ENCODE measurements at places on chromosomes 6 and 20. TPM values are rescaled to one million over a fixed set of nuclear protein-coding genes. Genes with fewer than 3 reads are reported as not detected.

Gene VEGFA
- 359 TPM for total RNA-seq

DNA sequence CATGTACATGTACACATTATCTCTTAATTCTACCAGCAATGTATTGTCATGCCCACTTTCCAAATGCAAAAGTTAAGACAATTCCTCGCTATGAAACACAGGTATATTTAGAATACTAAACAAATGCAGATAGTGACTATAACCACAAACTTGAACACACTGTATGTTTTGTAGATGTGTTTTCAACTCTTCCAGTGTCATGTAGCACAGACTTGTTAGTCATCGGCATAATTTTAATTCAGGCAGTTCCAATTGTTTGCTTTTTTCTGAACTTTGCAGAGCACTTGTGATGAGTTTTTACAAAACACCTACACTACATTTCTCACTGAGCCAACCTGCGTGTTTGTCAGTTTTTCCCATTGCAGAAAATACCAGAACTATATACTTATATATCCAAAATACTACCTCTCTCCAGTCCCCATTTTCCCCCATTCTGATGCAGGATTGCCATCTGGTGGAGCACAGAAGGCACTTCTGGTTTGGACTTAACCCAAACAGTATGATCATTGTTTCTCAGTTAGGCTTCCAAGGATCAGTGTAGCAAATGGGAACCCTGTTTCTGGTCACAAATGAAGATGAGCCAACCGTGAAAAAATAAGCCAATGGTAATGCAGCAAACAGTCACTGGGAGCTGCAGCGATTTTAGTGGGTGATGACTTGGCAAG is 143.4 kb downstream of the ADGRB3 start:
- H3K36me3 ChIP-seq, result no peaks in the 10 kb centered on the region
- H3K4me3 ChIP-seq, result no peak overlapping the region
- H3K4me1 ChIP-seq, result no peaks in the 10 kb centered on the region
- H3K27ac ChIP-seq, result peak overlapping the region; percentile 29
- DNase-seq, result no peak
- H3K27me3 ChIP-seq, result no peaks in the 10 kb centered on the region

GRCh38 chr6:72798196-72798595 is 176.3 kb downstream of the KCNQ5 start:
- no peak overlapping the region for H3K27ac ChIP-seq
- no peaks in the 10 kb centered on the region for H3K4me1 ChIP-seq
- no peaks in the 10 kb centered on the region for H3K27me3 ChIP-seq

DNA sequence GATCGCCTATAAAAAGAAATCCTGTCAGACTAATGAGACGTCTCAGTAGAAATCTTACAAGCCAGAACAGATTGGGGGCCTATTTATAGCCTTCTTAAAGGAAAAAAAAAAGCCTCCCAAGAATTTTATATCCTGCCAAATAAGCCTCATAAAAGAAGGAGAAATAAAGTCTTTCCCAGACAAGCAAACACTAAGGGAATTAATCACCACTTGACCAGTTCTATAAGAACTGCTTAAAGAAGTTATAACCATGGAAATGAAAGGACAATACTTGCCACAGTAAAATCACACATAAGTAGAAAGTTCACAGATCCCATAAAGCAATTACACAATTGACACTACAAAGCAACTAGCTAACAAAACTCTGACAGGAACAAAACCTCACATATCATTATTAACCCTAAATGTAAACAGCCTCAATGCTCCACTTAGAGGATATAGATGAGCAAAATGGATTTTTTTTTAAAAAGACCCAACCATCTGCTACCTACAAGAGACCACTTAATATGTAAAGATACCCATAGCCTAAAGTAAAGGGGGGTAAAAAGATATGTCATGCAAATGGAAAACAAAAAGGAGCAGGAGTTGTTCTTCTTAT is 13.4 kb downstream of the SLC22A16 start:
- no peak overlapping the region for H3K27ac ChIP-seq
- DNase-seq, result no peak
- H3K27me3 ChIP-seq, result no peaks in the 10 kb centered on the region
- no peaks in the 10 kb centered on the region for H3K4me1 ChIP-seq
- no peak overlapping the region for H3K4me3 ChIP-seq
- no peaks in the 10 kb centered on the region for H3K36me3 ChIP-seq

DNA sequence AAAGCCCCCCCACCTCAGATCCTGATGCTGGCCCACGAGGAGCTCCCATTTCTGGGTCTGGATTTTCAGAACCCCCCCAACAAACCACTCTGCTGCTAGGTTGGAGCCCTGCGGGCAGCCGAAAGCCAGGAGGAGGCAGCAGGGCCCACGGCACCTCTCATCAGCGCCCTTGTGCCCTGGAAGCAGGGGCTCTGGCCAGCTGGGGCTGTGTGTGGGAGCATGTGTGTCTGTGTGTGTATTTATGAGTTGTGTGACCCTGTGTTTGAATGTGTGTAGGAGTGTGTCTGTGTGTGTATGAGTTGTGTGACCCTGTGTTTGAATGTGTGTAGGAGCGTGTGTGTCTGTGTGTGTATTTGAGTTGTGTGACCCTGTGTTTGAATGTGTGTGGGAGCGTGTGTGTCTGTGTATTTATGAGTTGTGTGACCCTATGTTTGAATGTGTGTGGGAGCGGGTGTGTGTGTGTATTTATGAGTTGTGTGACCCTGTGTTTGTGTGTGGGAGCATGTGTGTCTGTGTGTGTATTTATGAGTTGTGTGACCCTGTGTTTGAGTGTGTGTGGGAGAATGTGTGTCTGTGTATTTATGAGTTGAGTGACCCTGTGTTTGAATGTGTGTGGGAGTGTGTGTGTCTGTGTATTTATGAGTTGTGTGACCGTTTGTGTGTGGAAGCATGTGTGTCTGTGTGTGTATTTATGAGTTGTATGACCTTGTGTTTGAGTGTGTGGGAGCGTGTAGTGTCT is 18.9 kb downstream of the SLC17A9 start:
- peaks cover 83% of the 10 kb centered on the region for H3K27me3 ChIP-seq
- peaks cover 15% of the 10 kb centered on the region for H3K4me1 ChIP-seq
- H3K36me3 ChIP-seq, result no peaks in the 10 kb centered on the region

Gene TBX18
- 3.5 TPM for total RNA-seq
